ENCODE measurements at places on chromosomes 2 and 18.

DNA sequence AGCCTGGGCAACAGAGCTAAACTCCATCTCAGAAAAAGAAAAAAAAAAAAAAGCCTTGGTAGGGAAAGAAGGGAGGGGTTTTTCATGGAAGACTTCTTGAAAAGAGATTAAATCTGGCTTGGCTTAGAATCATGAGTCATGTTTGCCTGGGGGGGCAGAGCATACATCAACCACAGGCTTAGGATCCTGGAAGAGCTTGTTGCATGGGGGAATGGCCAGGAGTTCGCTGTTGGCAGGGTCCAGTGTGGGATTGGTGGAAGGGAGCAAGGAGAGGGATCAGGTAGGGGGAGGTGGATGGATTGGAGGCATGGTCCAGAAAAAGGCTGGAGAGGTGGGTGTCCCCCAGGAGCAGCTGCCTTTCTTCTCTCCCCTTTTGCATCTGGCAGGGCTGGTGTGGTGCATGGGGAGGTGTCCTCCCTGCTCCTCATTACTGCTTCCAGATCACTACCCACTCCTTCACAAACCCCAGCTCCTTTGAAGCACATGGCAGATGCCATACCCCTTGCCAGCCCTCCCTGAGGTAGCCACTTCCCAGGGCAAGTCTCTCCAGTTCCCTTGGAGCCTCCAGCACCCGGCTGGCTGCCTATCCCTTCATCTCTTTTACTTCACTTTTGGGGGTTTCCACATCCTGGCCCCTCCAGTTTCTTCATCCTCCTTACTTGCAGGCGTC is 2.5 kb downstream of the ARMC9 start:
- peak; percentile 79 for DNase-seq

- DNase-seq: no peak
These were observed 2.2 kb upstream of the TEX51 start for GRCh38 chr2:126896471-126896870.

DNA sequence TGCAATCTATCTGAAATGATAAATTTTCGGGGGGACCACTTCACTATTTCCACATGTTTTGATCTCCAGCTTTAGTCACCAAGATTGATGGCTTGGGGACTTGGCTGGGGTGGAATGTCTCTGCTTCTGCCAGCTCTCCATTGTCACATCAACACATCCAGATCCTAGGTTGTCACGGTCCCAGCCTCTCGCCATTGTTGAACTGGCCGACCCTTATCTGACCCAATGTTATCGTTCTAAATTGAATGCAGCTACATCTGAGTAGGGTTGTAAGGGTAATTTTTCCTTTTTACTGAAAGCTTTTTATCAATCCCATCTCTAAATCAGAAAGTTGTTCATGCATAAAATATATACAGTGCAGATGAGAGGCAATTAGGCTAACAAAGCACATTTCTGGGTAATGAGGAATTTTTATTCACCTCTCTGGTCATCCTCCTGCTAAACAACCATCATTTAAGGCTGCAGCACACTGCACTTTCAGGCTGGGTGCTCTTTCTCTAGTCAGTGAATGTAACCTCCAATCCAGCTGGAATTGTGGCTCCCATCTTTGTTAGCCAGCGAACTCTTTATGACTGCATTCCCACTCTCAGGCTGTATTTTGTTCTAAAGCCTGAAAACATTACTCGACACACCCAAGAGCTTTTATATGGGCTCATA is 128.2 kb downstream of the COL4A4 start:
- DNase-seq: no peak

DNA sequence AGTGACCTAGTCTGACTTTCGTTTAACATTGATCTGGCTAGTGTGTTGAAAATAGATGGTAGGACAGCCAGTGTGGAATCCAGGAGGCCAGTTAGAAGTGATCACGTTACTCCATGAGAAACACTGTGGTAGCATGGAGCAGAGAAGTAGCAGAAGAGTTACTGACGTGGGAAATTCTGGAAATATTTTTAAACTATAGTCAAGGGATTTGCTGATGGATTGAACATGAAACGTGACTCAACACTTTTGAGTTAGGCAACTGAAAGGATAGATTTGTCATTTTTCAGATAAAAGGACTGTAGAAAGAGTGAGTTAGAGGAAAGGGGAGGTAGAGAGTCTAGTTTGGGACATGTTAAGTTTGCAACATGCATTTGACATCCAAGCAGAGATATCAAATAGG is 130.4 kb downstream of the IRS1 start:
- no peak for DNase-seq

- DNase-seq: no peak
These were observed 26.5 kb upstream of the CREB1 start for GRCh38 chr2:207503234-207503633.

DNA sequence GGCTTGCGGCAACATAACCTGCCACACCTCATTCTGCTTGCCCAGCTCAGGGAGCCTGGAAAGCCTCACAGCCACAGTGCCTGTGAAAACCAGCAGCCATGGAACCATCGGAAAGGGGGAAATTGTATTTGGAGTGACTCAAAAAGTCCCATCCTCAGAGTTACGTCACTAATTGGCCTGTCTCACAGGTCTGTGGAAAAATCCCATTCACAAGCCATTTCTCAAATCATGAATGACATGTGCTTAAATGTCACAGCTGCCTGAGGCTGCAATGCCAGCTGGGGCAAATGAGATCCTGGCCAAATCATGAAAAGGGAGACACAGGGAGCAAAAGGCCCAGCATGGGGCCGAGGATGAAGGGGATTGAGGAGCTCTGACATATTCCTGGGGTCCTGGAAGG is 486.9 kb upstream of the RAB6C start:
- no peak for DNase-seq

DNA sequence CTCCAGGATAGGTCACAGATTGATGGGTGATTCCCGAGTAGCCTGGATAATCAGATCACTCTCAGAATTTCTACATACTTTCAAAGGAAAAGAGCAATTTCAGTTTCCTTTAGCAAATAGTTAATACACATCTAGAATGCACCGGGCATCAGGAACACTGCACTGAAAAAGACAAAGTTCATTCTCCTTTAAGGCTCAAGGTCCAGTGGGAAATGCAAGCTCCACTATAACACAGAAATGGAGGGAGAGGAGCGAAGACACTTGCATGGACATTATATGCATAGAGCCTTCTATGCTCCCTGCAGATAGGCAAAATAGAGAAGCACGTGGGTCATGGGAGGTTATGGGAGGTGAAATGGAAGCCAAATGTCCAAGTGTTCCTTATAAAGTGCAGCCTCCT is 49.1 kb downstream of the SLC9A4 start:
- DNase-seq: no peak

DNA sequence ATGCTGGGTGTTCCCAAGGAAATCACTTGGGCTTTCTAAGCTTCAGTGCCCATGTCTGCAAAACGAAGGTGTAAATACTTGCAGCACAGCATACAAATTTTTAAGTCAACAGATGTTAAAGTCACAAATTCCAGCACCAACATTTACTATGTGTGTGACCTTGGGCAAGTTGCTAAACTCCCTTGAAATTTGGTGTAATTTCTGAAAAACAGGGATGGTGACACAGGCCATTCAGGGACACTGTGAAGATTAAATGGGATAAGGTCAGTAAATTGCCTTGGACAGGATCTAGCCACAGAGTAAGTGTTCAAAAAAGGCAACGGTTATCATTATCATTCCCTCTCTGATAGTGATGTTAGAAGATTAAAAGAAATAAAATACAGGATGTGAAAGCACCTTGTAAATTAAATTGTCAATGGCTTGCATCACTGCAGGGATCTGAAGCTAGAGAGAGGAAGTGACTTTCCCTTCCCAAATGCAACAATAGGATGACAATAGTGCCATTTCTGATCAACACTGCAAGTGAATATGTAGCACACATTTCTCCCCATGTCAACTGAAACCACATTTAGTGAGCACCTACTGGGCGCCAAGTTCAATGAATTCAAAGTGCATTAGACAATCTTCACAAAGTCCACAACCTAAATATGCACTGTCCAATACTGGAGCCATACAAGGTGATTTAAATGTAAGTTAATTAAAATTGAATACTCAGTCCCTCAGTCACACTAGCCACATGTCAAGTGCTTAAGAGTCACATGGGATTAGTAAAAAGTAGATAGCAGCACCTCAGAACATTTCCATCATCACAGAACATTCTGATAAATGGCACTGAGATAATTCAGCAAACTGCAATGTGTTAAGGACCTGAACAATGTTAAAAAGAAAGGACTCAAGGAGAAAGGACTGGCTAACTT is 81.2 kb downstream of the STK39 start:
- DNase-seq: no peak

- no peak for DNase-seq
These were observed 264.3 kb downstream of the TXNL1 start for GRCh38 chr18:56374007-56374655.

GRCh38 chr2:238848976-238849853 is 1.3 kb downstream of the TWIST2 start:
- no peak for DNase-seq

- DNase-seq: peak; percentile 63
These were observed 87.4 kb downstream of the GAREM1 start for GRCh38 chr18:32383050-32383819.

- no peak for DNase-seq
These were observed 36.0 kb upstream of the VRK2 start for GRCh38 chr2:58010599-58010998.

DNA sequence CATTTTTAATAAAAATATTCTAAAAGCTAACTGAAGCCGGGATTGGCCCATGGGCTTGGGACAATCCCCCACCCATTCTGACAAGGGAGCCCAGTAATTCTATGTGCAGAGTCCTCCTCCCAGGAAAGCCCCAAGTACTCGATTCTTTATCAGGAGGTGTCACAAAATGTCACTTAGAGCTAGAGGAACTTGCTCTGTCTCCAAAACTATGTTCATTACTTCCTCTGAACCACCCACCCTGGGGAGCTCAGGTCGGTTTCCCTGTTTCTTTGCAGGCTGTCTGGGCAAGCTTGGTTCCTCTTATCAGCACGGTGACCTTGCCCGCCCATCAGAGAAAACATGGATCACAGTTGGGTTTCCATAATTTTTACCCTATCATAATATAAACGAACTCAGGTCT is 430.6 kb upstream of the ID2 start:
- DNase-seq: no peak

- no peak for DNase-seq
These were observed 693.3 kb upstream of the CDH7 start for GRCh38 chr18:65057439-65058083.

GRCh38 chr18:31046916-31047315 is 4.4 kb upstream of the DSC3 start:
- no peak for DNase-seq

DNA sequence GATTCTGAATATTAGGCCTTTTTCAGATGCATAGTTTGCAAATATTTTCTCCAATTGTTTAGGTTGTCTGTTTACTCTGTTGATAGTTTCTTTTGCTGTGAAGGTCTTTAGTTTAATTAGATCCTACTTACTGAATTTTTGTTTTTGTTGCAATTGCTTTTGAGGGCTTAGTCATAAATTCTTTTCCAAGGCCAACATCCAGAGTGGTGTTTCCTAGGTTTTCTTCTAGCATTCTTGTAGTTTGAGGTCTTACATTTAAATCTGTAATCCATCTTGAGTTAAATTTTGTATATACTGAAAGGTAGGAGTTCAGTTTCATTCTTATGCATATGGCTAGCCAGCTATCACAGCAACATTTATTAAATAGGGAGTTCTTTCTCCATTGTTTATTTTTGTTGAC is 404.8 kb downstream of the LNPK start:
- DNase-seq: no peak

DNA sequence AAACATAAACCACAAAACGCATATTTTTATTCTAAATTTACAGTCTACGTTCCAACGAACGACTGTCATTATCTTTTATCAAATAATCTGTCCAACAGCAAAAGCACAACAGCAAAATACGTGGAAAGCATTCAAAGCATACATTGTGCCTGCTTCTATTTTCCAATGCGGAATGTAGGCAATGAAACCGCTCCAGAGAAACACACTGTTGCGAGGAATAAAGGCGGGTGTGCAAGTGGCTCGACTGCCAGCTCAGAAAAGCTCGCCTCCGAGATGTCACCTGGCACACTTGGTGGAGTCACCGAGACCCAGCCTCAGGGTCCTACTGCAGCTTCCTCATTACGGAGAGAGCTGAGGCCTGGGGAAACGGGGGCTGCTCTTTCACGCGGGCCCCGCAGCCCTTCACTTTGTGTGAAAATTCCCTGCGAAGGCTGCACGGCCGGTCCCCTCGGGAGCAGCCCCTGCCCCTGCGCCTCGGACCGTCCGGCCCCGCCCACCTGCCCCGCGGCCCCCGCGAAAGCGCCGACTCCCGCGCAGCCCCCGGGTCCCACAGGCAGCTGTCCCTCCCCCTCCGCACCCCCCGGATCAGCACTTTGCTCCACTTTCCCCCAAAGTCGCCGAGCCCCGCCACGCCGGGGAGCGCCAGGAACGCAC is 752 bp downstream of the MGAT4A start:
- DNase-seq: no peak

DNA sequence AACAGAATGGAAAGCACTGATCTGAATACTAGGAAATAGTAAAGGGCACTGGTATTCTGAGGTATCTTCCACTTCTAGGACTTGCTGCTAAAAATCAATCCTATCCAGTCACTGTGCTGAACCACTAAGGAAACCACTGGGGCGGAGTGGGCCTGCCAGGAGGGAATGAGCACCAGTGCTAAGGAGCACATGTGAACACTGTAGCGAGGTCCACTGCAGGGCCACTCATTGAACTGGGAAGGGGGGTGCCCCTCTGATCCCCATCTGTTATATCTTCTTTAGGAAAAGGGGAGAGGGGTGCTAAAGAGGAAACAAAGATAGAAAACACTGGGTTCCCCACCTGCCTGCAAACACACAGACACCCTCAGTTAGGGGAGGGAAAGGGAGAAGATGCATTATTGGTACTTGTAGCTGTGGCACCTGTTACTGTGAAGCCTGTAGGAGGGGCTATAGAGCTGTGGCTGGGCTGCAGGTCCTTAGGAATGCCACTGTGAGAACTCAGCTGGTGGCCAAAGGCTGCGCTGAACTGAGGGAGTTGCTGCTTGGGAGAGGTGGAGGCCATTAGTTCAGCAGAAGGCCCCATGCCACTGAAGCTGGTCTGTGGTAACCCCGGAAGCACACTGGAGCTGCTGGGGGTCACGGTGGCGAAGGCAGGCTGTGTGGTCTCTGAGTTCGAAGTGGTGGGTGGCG is 81.8 kb downstream of the INO80D start:
- DNase-seq: no peak

- DNase-seq: no peak
These were observed 127.1 kb downstream of the TNS1 start for GRCh38 chr2:217875556-217876252.

Measured in NCI-H226 (cell line).